ENCODE measurements at places on chromosomes 5 and 9.

- no peak for DNase-seq
These were observed 972.5 kb upstream of the CTNND2 start for GRCh38 chr5:12876541-12877298.

- DNase-seq, result no peak
These were observed 12.9 kb downstream of the NIPSNAP3B start for GRCh38 chr9:104776797-104777196.

- DNase-seq, result no peak
These were observed 371.1 kb upstream of the ZNF608 start for GRCh38 chr5:125117566-125117965.

GRCh38 chr5:31706186-31706585 is 67.3 kb downstream of the PDZD2 start:
- DNase-seq, result no peak

DNA sequence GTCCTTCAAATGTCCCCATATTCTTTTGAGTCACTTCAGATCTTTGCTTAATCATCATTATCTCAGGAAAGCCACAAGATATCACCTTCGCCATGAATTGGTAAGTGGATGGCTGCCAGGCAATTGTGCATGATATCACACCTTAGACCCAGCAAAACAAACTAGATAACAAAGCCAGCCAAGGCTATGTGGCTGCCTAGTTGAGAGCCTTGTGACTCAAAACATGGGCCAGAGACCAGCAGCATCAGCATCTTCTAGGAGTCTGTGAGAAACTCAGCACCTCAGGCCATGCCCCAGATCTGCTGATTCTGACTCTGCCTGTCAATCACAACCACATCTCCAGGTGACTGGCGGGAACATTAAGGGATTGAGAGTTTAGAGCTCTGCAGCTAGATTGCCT is 82.8 kb downstream of the SLIT3 start:
- DNase-seq, result no peak

- DNase-seq, result no peak
These were observed 289.6 kb downstream of the FGF10 start for GRCh38 chr5:44099643-44100042.

- no peak for DNase-seq
These were observed 119.6 kb downstream of the PRDM9 start for GRCh38 chr5:23626961-23627360.

DNA sequence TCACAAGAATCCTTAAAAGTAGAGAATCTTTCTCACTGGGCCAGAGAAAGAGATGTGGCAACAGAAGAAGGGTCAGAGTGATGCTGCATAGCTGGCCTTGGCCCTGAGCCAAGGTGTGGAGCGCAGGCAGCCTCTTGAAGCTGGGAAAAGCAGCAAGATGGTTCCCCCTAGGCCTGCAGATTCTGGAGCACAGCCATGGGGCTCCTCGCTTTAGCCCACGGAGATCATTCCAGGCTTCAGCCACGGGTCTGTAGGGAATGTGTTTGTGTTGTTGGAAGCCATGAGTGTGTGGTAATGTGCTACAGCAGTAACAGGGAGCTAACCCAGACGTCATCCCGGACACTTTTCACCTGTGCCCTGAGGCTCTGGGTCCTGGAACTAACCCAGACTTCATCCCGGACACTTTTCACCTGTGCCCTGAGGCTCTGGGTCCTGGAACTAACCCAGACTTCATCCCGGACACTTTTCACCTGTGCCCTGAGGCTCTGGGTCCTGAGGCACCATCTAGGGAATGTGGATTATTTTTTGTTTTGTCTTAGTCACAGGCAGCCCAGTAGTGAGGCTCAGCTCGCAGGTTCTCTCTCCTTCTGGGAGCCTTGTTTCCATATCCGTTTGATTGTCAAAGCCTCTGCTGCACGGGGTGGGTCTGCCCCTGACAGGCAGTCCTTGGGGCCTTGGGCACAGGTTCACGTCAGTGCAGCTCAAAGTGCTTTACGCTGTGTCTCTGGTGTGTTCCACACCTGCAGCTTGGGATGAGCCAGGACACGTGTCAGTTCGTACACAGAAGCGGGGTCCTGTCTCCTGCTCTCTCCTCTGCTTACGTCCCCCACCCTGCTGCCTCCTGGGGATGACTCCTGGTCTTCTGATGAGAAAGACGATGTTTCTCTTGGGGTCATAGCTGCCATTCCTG is 56.3 kb upstream of the EXOC3 start:
- DNase-seq, result no peak
